Astrocyte (in vitro differentiated cells and primary cell): ENCODE measurements at places on chromosomes 7 and 10. TPM values are rescaled to one million over a fixed set of nuclear protein-coding genes. Genes with fewer than 3 reads are reported as not detected.

Gene MEOX2
- not detected in 2 replicates for total RNA-seq

- no peak for DNase-seq
Measured at GRCh38 chr7:130227883-130228575, 20.4 kb downstream of the SSMEM1 start.

GRCh38 chr10:83542774-83543411 lies 596.4 kb upstream of the GHITM start:
- DNase-seq, result peak; percentile 82

- DNase-seq, result peak; percentile 93
Measured at GRCh38 chr10:62354916-62355315, 19.3 kb upstream of the ZNF365 start.

GRCh38 chr10:122516734-122517133 lies 43.8 kb upstream of the DMBT1 start:
- no peak for DNase-seq

GRCh38 chr7:114830952-114831351 lies 90.9 kb upstream of the MDFIC start:
- no peak for DNase-seq

Gene TLX1
- not detected in 2 replicates for total RNA-seq

- DNase-seq, result peak; percentile 78
Measured at GRCh38 chr10:125000366-125001312, 58.7 kb downstream of the ZRANB1 start.

DNA sequence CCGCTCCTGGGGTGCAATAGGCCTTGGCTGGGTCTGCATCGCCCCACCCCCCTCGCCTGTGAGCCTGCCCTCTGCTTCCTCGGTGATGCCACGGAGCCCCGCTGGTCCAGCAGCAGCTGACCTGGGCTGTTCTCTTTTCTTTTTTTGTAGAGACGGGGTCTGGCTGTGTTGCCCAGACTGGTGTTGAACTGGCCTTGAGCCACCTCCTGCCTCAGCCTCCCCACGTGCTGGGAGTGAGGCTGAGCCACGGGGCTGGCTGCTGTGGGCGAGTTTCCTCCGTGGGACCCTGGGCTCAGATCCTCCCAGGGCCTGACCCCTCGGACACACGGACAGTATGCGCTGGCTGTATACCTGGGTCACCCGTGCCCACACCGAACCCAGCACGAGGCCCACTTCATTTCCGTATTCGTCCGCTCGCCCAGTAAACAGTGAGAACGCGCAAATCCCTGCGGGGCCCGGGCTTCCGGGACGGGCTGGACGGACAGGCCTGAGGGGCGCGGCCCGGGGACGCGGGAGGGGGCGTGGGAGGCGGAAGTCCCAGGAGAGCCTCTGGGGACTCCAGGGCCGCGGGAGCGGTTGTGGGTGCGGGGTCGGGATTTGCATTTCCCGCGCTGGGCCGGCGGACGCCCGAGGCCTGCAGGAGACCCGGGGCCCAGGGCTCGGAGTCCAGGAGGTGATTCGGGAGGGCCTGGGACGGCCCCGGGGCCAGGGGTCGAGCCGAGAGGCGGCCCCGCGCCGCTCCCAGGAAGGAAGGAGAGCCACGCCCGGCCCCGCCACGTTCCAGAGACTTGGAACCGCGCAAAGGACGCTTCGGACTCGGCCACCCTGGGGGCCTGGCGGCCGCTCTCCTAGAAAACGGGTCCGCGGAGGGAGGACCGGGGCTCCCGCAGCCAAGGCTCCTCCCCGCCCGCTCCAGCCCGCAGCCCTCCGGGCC lies 57.7 kb upstream of the DNAJB6 start:
- no peak for DNase-seq

GRCh38 chr7:157429680-157430224 lies 92.9 kb downstream of the DNAJB6 start:
- no peak for DNase-seq

Gene GSTO2
- 1.2 and 1.9 TPM in 2 replicates for total RNA-seq

GRCh38 chr10:69912589-69912988 lies 110.9 kb downstream of the COL13A1 start:
- DNase-seq, result no peak

Gene SLC26A5
- total RNA-seq, result not detected in 2 replicates

Gene PRPF18
- 18.8 and 21.0 TPM in 2 replicates for total RNA-seq

DNA sequence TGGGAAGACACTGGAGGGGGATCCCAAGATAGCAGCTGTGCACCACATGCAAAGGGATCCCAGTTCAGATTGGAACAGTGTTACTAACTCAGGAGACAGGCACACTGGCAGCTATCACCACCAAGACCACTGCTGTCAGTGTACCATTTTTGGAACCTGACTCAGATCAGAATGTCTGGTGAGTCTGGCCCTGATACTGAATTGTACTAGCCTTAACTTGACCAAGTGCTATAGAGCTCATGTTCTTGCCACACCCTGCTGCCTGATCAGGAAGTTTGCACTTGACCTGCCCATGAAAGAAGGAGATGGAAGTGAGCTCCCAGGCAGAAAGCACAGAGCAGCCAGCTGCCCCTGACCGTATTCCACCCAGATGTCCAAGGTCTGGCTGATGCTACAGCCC lies 4.8 kb upstream of the PRRT4 start:
- DNase-seq, result no peak

DNA sequence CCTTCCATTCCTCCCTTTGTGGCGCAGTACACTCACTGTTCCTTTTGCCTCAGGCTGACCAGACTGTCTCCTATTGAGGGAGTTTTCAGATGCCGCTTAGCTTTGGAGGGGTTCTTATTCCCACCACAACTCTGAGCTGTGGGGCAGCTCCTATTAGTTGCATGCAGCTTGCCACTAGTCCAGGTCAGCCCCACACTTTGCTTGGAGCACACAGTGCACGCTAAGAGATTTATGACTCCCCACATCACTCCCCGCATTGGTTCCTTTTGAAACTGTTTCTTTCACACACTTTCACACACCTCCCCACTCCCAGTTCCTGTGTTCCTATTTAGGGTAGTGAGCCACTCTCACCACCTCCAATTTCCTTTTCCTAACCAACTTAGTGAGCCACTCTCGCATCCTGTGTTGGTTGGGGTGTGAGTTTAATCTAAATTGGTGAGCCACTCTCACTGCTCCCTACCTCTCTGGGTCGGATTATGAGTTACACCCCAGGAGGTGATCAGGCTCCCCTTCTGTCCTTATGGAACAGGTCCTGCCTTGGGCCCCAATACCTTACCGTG lies 10.4 kb upstream of the ZNF485 start:
- DNase-seq, result no peak

GRCh38 chr7:79185605-79186004 lies 267.9 kb downstream of the MAGI2 start:
- no peak for DNase-seq

GRCh38 chr7:127996253-127997071 lies 34.8 kb downstream of the LRRC4 start:
- no peak for DNase-seq

Gene TRIM74
- 0.79 and 0.91 TPM in 2 replicates for total RNA-seq

GRCh38 chr7:81887098-81888090 lies 117.5 kb upstream of the HGF start:
- peak; percentile 25 for DNase-seq

- peak; percentile 64 for DNase-seq
Measured at GRCh38 chr10:61757525-61758397, 95.0 kb downstream of the CABCOCO1 start.

- DNase-seq, result no peak
Measured at GRCh38 chr10:119403921-119404320, 138.6 kb downstream of the RGS10 start.

GRCh38 chr10:56745490-56745889 lies 384.4 kb upstream of the ZWINT start:
- no peak for DNase-seq

Gene STOX1
- total RNA-seq, result 0.12 and 0.25 TPM in 2 replicates

GRCh38 chr7:134435161-134435920 lies 23.6 kb downstream of the AKR1B1 start:
- peak; percentile 61 for DNase-seq

GRCh38 chr7:47147213-47147631 lies 434.7 kb downstream of the TNS3 start:
- peak; percentile 18 for DNase-seq

DNA sequence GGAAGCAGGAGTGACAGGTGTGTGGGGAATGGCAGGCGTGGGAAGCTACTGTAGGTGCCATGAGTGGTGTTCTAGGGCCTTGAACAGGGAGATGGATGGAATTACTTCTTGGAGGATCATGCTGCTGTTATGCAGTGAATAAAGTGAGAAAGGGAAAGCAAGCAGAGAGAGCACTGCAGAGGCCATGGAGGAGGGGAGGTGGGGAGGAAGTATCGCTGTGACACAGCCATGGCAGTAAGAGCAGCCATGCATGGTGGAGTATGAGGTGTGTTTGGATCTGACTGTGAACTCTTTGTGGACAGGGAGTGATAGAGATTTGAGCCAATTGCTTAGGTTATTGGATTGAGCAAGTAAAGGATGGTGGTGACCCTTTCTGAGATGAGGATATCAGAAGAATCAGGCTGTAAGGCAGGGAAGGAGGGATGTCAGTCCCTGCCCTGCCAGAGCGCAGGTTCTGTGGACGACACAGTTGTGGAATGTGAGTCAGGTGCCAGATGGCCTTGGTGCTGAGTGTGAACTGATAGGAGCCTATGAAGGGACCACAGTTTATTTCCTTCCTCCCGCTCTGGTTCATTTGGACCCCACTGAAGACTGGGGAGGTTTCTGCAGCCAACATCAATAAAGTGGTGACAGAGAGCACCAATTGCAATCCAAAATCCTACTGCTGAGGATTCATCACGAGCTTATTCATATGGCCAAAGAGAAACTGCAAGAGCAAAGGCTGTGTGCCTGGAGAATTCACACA lies 105.5 kb upstream of the TMEM72 start:
- DNase-seq, result peak; percentile 32

DNA sequence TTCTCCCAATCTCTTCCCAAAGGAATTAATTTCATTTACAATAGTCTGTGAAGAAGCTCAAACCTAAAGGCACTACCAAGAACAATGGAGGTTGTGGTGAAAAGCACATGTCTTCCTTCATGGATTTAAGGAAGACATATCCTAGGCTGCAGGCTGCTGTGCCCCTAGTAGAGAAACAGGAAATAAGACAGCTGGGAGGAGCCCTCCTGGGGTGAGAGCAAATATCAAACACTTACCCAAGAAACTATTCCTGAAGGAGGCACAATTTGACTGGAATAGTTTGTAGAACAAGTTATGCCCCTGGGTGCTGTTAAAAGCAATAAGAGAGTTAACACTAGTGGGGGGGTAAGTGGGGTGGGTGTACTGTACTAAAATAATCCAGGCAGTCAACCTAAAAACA lies 30.1 kb downstream of the PDZD8 start:
- no peak for DNase-seq
